ENCODE measurements at places on chromosomes 13 and 19.

DNA sequence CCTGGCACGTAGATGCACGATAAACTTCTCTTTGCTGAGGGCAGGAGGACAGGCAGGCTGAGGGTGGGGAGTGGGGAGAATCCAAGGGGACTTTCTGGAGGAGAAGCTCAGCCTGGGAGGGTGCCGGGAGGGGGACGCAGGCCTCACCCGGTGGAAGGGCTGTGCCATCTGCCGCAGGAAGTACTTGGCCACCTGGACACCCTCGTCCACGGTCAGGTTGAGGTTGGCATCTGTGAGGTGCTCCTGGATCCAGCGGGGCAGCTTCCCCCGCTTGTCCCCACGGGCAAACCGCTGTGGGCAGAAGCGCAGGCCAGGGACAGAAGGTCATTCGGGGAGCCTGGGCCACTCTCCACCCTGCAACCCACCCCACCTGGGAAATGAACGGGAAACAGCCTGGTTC, 11.5 kb downstream of the KLC3 start:
- DNase-seq = no peak
- H3K36me3 ChIP-seq = peaks cover 3% of the 10 kb centered on the region
- H3K4me1 ChIP-seq = peaks cover 2% of the 10 kb centered on the region
- H3K27ac ChIP-seq = no peak overlapping the region

- DNase-seq = no peak
- no peak overlapping the region for H3K27ac ChIP-seq
- H3K27me3 ChIP-seq = no peaks in the 10 kb centered on the region
- no peak overlapping the region for H3K4me3 ChIP-seq
Observed at GRCh38 chr19:12574036-12574435, 22.8 kb upstream of the ZNF564 start.

DNA sequence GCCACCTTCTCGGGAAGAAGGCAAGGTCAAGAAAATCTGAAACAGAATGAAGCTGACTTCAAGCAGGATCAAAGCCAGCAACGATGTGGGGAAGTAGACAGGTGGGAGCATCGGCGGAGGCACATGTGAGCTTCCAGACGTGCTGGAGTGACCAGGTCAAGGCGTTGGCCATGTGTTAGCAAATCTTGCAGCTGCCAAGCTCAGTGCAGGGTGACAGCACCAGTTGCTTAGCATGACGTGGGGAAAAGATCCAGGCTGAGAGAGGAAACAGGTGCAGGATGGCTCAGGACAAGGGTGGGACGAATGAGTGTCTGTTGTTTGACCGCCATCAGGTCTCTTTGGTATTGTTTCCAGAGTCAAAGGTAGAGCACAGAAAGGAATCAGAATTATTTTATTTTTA, 92.3 kb downstream of the TNFSF13B start:
- DNase-seq = no peak

GRCh38 chr19:13838435-13839129, 38.4 kb upstream of the NANOS3 start:
- H3K27me3 ChIP-seq = no peaks in the 10 kb centered on the region
- H3K4me3 ChIP-seq = peak overlapping the region; percentile 95
- H3K36me3 ChIP-seq = peaks cover 100% of the 10 kb centered on the region
- H3K27ac ChIP-seq = peak overlapping the region; percentile 100
- DNase-seq = no peak

GRCh38 chr13:71702253-71702652, 164.8 kb downstream of the DACH1 start:
- no peaks in the 10 kb centered on the region for H3K36me3 ChIP-seq
- no peak overlapping the region for H3K27ac ChIP-seq
- no peaks in the 10 kb centered on the region for H3K27me3 ChIP-seq
- DNase-seq = no peak
- H3K4me1 ChIP-seq = no peaks in the 10 kb centered on the region
- H3K4me3 ChIP-seq = no peak overlapping the region

DNA sequence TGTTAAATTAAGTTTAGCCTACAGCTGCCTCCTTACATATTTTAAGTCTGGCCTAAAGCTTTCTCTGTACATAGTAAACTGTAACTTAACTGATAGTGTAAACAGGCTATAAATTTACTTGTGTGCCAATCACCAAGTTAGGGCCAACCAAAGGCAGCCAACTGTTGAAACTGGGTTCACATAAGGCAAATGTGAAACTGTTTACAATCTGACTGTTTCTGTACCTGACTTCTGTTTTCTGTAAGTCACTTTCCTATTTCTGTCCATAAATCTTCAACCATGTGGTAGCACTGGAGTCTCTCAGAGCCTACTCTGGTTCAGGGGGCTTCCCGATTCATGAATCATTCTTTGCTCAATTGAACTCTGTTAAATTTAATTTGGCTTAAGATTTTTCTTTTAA, 103.1 kb downstream of the RAP2A start:
- H3K4me1 ChIP-seq = no peaks in the 10 kb centered on the region
- no peaks in the 10 kb centered on the region for H3K36me3 ChIP-seq
- H3K27ac ChIP-seq = no peak overlapping the region
- no peak for DNase-seq

DNA sequence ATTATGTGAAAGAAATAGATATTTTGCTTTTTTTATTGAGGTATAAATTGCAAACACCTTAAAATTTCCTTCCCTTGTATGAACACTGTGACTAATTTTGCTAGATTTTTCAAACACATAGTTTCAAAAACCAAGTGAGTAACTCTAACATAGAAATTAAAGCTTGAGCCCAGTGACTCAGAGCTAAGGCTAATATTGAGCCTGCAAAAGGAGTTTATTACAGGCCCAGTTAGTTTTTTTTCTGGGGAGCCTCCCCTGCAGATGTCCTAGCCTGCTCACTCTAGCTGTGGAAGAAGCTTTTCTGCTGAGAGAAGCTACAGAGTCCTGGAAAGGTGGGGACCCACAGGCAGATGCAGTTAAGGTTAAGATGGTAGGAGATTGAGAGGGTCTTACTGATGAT, 3.4 kb downstream of the ZNF430 start:
- DNase-seq = no peak
- H3K4me1 ChIP-seq = peaks cover 55% of the 10 kb centered on the region
- H3K27ac ChIP-seq = no peak overlapping the region
- peaks cover 60% of the 10 kb centered on the region for H3K36me3 ChIP-seq
- H3K4me3 ChIP-seq = no peak overlapping the region
- no peaks in the 10 kb centered on the region for H3K27me3 ChIP-seq

- no peaks in the 10 kb centered on the region for H3K27me3 ChIP-seq
- no peak overlapping the region for H3K27ac ChIP-seq
- no peak overlapping the region for H3K4me3 ChIP-seq
- peaks cover 4% of the 10 kb centered on the region for H3K4me1 ChIP-seq
- peaks cover 3% of the 10 kb centered on the region for H3K36me3 ChIP-seq
Observed at GRCh38 chr19:37977992-37978391, 71.0 kb downstream of the SIPA1L3 start.

Measured in effector memory CD8-positive, alpha-beta T cell (primary cell).